Gastroesophageal sphincter (tissue), 4 donors: ENCODE measurements at places on chromosomes 13 and 19. TPM values are rescaled to one million over a fixed set of nuclear protein-coding genes. Genes with fewer than 3 reads are reported as not detected.

GRCh38 chr19:15577184-15577771 lies 37.7 kb upstream of the CYP4F8 start:
- H3K4me3 ChIP-seq, result no peak overlapping the region
- H3K4me1 ChIP-seq, result no peaks in the 10 kb centered on the region
- H3K27me3 ChIP-seq, result peaks cover 36% of the 10 kb centered on the region
- H3K36me3 ChIP-seq, result no peaks in the 10 kb centered on the region

DNA sequence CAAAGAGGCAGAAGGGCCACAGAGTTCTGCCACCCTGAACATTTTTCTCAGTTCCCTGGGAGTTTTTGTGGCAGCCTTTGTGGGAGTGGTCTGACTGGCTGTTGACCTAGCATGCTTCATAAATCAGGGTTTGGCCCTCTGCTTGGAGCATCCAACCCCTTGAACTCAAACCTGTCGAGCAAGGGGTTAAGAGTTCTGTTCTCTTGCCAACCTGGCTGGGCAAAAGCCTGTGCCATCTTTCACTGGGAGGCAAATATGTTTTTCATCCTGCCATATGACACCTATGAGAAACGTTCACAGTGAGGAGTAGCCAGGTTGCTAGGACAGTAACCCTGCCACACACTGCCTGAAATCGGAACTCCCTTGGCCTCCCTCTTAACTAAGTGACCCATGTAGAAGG lies 7.7 kb upstream of the TEX26 start:
- ATAC-seq, result no peak
- no peaks in the 10 kb centered on the region for H3K27me3 ChIP-seq
- no peak overlapping the region for H3K4me3 ChIP-seq
- peaks cover 5% of the 10 kb centered on the region for H3K36me3 ChIP-seq

DNA sequence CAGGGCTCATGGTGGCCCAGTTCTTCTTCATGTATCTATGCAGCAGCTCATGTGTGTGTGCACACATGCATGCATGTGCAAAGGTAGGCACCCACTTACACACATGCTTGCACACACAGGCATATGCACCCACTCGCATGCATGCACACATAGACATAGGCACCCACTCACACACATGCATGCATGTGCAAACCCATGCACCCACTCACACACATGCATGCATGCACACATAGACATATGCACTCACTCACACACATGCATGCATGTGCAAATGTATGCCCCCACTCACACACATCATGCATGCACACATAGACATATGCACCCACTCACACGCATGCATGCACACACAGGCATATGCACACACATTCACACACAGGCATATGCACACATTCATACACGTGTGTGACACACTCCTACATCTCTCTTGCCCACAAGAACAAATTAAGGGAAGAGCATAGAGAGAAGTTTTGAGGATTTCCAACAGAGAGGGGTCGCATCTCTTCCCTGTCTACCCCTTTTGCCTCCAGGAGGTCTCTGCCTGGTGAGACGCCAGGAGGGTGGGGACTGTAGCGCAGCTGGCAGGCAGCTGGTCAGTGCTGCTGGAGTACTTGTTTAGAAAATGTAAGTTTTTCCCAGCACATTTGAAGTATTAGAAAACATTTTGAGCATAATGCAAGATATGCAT lies 63.9 kb upstream of the ARHGEF7 start:
- no peak for ATAC-seq
- peaks cover 7% of the 10 kb centered on the region for H3K4me1 ChIP-seq
- no peak overlapping the region for H3K4me3 ChIP-seq
- H3K27me3 ChIP-seq, result no peaks in the 10 kb centered on the region
- no peaks in the 10 kb centered on the region for H3K36me3 ChIP-seq
- no peak overlapping the region for H3K27ac ChIP-seq

GRCh38 chr19:14056069-14056666 lies 5.7 kb downstream of the PALM3 start:
- no peak overlapping the region for H3K27ac ChIP-seq
- H3K4me3 ChIP-seq, result no peak overlapping the region
- no peak for ATAC-seq
- H3K36me3 ChIP-seq, result no peaks in the 10 kb centered on the region

DNA sequence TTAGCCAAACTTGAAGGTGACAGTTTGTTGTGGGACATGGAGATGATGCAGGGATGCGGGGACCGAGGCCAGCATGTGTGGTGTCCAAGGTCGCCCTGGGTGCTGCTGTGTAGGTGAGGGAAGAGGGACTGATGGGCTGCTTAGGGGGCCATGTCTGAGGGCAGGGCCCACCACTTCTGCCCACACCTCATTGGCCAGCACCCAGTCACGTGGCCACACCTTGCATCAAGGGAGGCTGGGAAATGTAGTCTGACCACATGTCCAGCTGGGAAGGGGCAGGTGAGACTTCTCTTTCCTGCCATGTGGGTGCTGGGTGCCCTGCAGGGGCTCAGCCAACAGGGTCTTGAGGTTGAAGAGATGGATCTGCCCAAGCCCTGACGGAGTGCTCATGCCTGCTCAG lies 88.9 kb downstream of the KDM4B start:
- H3K4me1 ChIP-seq, result no peaks in the 10 kb centered on the region
- no peaks in the 10 kb centered on the region for H3K36me3 ChIP-seq
- no peak overlapping the region for H3K27ac ChIP-seq
- no peaks in the 10 kb centered on the region for H3K27me3 ChIP-seq
- H3K4me3 ChIP-seq, result no peak overlapping the region
- peak; percentile 34 for ATAC-seq

DNA sequence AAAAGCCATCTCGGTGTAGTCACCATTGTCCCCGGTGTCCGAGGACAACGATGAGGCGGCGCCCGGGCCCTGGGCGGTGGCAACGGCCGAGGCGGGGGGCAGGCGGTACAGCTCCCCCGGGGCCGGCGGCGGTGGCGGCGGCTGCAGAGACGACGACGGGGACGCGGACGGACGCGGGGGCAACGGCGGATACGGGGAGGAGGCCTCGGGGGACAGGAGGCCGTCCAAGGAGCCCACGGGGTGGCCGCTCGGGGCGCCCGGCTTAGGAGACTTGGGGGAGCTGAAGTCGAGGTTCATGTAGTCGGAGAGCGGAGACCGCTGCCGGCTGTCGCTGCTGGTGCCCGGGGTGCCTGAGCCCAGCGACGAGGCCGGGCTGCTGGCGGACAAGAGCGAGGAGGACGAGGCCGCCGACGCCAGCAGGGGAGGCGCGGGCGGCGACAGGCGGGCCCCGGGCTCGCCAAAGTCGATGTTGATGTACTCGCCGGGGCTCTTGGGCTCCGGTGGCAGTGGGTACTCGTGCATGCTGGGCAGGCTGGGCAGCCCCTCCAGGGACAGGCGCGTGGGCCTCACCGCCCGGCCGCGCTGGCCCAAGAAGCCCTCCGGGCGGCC lies 3.5 kb downstream of the IRS2 start:
- no peak for ATAC-seq
- no peaks in the 10 kb centered on the region for H3K36me3 ChIP-seq
- H3K4me3 ChIP-seq, result peak overlapping the region; percentile 65
- H3K27ac ChIP-seq, result no peak overlapping the region

DNA sequence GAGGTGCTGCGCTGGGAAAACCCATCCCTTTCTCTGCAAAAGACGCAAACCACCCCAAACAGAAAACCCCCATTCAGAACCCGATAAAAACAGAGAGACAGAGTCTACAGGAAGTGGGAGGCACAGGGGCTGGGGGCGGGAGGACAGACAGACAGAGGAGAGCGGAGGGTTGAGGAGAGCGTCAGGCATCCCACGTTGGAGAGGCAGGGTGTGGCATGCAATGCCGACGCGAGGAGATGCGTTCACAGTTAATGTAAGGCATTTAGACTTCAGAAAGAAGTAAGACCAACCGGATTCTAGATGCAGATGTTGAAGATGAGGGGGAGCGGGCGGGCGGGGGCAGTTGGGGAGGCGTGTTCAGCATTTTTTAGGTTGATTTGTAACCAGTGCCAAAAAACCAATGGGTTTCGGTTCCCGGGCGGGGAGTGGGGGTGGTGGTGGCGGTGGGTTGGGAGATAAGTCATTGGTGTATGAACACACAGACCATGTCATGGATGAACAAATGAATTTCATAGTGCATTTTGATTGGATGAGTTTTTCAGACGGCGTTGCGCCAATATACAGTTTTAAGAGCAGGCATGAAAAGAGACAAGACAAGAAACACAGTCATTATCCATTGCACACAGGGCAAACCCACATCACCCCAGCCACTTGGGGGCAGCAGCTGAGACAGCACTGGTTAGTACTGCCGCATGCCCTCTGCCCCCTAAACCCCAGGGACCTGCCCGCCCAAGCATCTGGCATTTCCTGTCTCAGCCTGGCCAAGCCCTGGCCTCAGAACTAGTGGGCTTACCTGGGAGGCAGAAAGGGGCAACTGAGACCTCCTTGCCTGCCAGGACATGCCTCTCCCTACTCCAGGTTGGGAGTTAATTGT lies 91.3 kb downstream of the IER2 start:
- peaks cover 22% of the 10 kb centered on the region for H3K27me3 ChIP-seq
- ATAC-seq, result no peak
- H3K4me3 ChIP-seq, result no peak overlapping the region
- H3K27ac ChIP-seq, result no peak overlapping the region

- H3K27ac ChIP-seq, result no peak overlapping the region
- peaks cover 43% of the 10 kb centered on the region for H3K27me3 ChIP-seq
- H3K36me3 ChIP-seq, result no peaks in the 10 kb centered on the region
- ATAC-seq, result no peak
These were observed 26.6 kb downstream of the MCF2L start for GRCh38 chr13:112995395-112996191.

- H3K27ac ChIP-seq, result peak within 1 kb of the TSS; percentile 90
- ATAC-seq, result no peak
- no peaks in the 10 kb centered on the region for H3K27me3 ChIP-seq
- peaks cover 25% of the 10 kb centered on the region for H3K4me1 ChIP-seq
- H3K36me3 ChIP-seq, result peaks cover 7% of the 10 kb centered on the region
These were observed at the start of gene HCST for GRCh38 chr19:35901854-35902661. HCST (plus strand) TSS chr19:35902529; CDS start chr19:35902594, 65 bp downstream.

- H3K36me3 ChIP-seq, result no peaks in the 10 kb centered on the region
- no peaks in the 10 kb centered on the region for H3K4me1 ChIP-seq
- no peak for ATAC-seq
These were observed 224.2 kb upstream of the IRS2 start for GRCh38 chr13:110010404-110011138.

DNA sequence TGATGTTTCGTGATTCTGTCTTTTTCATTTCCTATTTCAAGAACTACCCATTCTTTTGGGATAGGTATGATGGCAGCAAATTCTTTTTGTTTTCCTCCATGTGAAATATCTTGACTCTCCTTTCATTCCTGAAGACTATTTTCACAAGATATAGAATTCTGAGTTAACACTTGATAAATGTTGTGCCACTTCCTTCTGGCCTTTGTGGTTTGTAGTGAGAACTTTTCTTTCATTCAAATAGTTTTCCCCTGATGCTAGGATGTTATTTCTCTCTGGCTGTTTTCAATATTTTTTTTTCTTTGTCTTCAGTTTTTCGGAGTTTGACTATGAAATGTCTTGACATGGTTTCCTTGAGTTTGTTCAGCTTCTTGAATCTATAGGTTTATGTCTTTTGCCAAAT lies 8.3 kb upstream of the TUBGCP3 start:
- ATAC-seq, result no peak
- no peak overlapping the region for H3K27ac ChIP-seq
- no peaks in the 10 kb centered on the region for H3K36me3 ChIP-seq
- no peaks in the 10 kb centered on the region for H3K4me1 ChIP-seq
- H3K4me3 ChIP-seq, result no peak overlapping the region

- peaks cover 45% of the 10 kb centered on the region for H3K36me3 ChIP-seq
- ATAC-seq, result no peak
These were observed 2.1 kb upstream of the PDCD2L start for GRCh38 chr19:34402074-34402600.

DNA sequence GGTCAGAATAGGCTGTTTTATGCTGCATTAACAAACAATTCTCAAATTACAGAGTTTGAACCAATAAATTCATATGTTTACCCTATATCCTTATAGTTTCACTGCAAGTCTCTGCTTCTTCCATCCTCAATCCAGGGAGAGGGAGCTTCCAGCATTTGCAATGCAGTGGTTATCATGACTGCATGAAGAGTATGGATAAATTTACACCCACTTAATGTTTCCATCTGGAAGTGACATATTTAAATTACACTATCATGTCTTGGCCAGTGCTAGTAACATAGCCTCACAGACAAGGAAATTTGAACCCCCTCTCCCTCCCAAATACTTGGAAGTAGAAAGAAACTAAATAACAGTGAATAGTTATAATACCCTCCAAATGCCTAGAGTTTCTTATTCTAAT lies 33.5 kb upstream of the UFM1 start:
- H3K4me1 ChIP-seq, result no peaks in the 10 kb centered on the region
- ATAC-seq, result no peak
- no peak overlapping the region for H3K27ac ChIP-seq
- no peaks in the 10 kb centered on the region for H3K36me3 ChIP-seq
- no peak overlapping the region for H3K4me3 ChIP-seq

GRCh38 chr13:45511310-45512097 lies 46.8 kb downstream of the COG3 start:
- peak; percentile 67 for ATAC-seq
- peaks cover 3% of the 10 kb centered on the region for H3K36me3 ChIP-seq
- no peaks in the 10 kb centered on the region for H3K4me1 ChIP-seq
- H3K4me3 ChIP-seq, result no peak overlapping the region

DNA sequence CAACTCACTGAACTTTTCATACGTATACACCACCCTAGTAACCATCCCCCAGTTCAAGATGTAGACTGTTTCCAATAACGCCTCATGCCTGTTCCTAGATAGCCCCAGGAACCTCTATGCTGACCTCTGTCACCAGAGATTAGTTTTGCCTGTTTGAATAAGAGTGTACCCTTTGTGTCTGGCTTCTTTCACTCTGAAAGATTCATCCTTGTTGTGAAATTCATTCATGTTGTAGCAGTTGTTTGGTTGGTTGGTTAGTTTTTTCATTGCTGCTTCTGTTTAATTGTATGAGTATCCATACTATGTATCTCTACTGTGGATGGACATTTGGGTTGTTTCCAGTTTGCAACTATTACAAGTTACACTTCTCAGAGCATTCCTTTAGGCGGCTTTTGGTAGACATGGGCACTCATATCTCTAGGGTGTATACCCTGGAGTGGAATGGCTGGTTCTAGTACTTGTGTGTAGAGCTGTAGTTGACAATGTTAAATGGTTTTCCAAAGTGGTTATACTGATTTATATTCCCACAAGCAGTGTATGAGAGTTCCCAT lies 1.6 kb downstream of the RNASEH2B start:
- ATAC-seq, result no peak
- peaks cover 15% of the 10 kb centered on the region for H3K4me1 ChIP-seq
- H3K27ac ChIP-seq, result peak overlapping the region; percentile 97
- no peak overlapping the region for H3K4me3 ChIP-seq

PGLYRP2 gene
- total RNA-seq, result not detected

EFNB2 gene
- total RNA-seq, result 23.4 TPM

KLK7 gene
- 0.31 TPM for total RNA-seq

THSD8 gene
- not detected for total RNA-seq

MICOS13 gene
- total RNA-seq, result 60.6 TPM

ILF3 gene
- 128 TPM for total RNA-seq

TRMT1 gene
- total RNA-seq, result 29.8 TPM

CTXN1 gene
- total RNA-seq, result 22.4 TPM
